ENCODE measurements at places on chromosomes 11 and 22.

DNA sequence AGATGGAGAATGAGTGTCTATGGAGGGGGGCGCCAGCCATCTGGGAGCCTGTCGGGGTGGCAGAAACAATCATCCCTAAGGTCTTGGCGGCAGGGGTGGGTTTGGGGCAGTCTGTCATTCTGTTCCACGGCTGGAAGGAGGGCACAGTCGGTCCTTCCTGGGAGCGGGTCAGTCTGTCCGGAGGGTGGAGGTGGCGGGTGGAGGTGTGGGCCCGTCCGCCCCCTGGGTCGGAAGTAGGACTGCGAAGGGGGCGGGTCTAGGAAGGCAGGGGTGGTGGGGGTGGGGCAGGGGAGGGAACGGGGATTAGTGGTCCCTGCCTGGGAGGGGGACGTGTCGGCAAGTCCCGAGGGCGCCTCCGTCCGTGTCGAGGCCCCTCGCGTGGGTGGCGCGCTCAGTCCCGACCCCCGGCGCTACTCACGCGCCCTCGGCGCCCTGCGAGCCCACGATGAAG, 461 bp downstream of the TBC1D10A start:
- DNase-seq, result no peak

GRCh38 chr11:131598305-131598704, 227.9 kb downstream of the NTM start:
- no peak for DNase-seq

- DNase-seq, result no peak
Measured at GRCh38 chr11:96260067-96260511, 82.9 kb downstream of the MAML2 start.

DNA sequence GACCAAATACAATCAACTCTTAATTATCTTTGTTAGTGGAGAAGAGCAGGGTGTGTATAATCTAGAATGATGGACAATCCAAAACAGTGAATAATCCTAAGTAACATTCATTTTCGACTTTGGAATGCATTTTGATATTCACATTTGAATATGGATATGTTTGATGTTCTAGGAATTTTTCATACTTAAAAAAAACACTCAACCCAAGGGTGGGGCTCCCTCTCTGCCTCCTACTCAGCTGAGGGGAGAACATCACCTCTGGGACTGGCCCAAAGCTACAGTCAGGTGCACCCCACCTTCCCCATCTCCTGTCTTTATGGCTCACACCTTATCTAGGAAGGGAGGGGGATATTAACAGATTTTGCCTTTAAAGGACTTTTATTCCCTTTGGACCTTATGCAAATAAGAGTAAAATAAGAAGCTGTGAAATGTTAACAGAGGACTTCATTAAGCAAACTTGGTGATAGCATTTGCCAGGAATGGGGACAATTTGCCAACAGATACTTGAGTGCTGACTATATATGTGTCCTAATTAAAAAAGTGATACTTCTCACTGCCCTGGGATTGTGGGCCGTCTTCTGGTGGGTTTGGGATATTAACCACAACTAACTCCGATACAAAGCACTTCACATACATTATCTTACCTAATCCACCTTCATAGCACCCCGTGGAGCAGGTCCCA, 187.0 kb downstream of the ST3GAL4 start:
- DNase-seq, result no peak

DNA sequence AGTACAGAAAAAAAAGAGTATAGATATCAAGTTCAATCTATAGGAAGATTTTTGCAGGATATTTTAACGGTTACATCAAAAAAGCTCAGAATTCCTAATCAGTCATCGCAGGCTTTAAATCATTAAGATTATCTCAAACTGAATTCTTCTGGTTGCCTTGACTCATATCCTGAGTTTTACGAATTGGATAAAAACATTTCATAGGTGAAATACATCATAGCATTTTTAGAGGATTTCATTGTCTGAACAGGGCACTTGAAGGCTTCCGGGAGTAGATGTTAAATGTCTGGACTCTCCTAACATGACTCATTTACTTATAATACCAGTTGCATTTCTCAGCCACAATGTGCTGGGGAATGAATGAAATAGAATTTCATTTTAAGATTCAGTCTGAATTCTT, 2216.6 kb upstream of the RAG2 start:
- DNase-seq, result peak; percentile 46

- DNase-seq, result no peak
Measured at GRCh38 chr11:69787457-69787856, 12.3 kb upstream of the FGF4 start.

- DNase-seq, result no peak
Measured at GRCh38 chr22:45603619-45604018, 68.0 kb upstream of the ATXN10 start.

DNA sequence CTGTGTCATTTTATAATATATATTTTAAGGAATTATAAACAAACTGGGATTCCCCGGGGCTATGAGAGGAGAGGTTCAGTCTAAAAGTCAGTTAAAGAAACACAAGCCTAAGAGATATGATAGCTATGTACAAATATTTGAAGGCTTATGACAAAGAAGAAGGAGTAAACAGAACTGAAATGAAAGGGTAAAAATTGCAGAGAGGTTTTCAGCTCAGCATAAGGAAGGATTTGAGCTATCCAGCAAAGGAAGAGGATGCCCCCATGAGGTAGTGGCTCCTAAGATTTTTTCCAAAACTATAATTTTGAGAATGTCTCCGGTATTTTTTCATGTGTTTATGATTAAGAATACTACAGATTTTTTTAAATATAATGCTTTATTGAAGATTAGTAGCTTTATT, 57.9 kb upstream of the ANGPTL5 start:
- no peak for DNase-seq

- DNase-seq, result no peak
Measured at GRCh38 chr22:22835242-22835641, 52.4 kb upstream of the IGLL5 start.

GRCh38 chr11:59259867-59260475, 47.2 kb upstream of the MPEG1 start:
- DNase-seq, result no peak

DNA sequence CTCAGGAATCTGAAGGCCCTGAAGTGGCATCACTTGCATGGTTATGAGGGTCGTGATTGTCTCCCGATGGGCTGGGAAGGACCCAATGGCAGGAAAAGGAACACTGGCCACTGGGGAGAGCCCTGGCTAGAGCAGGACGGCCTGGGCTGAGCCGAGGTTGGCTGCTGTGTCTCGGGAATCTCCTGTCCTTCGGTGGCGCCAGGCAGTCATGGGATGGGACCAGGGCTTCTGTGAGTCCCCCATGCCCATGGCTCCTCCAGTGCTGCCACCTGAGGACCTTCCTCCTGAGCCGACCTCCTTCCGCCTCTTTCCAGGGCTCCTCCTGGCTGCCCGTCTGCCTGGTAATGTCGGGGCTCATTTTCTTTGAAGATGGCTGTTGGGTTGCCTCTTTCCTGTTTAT, 1394.0 kb downstream of the BRD1 start:
- DNase-seq, result no peak

GRCh38 chr11:113261709-113262475, 52.5 kb upstream of the TTC12 start:
- DNase-seq, result no peak
